ENCODE measurements at places on chromosomes 13 and 19.

DNA sequence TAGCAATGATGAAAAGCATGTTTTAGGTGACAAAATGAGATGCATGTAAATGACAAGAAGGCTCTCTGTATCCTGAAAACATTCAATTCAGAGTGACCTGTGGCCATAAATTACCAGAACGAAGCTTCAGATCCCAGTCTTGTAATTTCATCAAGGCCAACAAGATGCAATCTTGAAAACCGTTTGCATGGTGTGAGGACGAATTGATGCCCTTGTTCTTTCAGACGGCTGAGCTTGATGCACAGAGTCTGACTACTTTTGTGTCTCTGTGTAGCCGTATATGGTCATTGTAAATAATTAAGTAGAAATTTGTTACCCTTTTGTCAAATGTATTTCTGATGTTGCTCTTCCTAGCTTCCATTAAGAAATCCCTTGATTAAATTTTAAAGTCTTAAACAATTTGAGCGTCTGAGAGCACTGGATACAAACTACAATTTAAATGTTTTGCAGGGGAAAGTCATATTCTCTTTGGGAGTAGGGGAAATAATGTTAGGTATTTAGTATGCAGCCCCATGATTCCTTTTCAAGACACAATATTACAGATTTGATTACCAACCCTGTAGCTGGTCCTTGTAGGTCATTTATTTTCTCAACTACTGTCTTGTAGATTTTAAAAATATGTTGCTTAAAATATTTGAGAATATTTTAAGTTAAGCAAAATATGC, 125.8 kb upstream of the PCDH9 start:
- DNase-seq: no peak

DNA sequence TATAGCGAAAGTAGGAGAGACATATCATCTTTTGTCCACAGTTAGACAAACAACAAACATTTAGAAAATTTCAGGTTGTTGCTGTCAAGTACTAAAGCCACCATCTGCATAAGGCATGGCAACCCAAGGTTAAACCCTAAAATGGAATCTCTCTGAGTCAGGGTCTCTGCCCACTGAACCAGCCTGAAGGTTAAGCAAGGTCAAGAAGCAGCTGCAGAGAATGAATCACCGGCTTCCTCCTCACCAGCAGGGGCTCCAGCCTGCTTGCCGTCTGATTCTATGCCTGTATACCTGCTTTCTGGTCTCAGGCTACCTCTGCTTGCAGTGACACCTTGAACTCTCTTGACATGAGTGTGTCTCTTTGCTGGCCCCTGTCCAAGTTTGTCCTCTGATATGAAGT, 726.2 kb upstream of the SGCG start:
- no peak for DNase-seq

- DNase-seq: no peak
Observed at GRCh38 chr13:21686751-21687391, 16.0 kb downstream of the FGF9 start.

DNA sequence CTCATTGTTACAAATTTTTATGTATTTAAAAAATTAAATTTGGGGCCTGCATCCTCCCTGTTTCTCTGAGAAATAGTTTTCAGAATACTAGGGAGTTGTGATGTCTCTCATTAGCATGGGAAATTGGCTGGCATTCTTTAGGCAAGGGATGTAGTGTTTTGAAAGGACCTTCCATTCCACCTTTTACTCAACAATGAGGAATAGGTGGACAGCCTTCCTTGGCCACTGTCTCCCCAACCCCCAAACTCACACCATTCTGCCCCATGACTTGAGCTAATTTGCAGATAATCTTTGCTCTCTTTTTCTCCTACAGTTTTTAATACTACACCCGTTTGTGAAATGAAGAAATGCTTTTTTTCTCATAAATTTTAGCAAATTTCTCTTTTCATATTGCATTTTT, 244.6 kb upstream of the SPRY2 start:
- no peak for DNase-seq

DNA sequence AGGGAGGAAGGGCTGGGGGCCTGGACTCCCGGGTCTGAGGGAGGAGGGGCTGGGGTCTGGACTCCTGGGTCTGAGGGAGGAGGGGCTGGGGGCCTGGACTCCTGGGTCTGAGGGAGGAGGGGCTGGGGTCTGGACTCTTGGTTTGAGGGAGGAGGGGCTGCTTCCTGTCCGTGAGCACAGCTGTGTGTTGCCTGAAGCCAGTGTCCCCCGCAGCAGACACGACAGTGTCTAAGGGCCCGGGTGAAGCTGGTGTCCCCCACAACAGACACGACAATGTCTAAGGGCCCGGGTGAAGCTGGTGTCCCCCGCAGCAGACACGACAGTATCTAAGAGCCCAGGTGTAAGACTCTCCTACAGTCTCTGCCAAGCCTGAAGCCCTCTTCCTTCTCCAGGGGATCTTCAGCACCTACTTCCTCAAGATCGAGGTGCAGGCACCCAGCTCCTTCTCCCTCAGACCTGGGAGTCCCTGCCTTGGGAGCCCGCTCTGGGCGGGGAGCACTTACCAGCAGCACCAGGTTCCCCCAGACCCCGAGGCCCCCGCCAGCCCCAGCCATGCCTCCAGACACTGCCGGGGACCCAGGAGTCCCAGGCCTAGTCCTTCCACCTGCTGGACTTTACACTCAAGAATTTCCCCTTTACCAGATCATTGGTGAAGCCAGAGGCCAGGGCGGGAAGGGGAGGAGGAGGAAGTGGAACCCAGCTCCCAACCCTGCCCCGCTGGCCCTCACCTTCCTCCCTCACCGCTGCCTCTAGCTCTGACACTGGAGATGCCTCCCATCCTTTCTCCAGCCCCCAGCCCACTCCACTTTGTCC, at the start of gene PTPRH:
Gene PTPRH (minus strand): TSS at position 622 of the 813 bp plus-strand sequence. CDS start 68 bp downstream, at position 554.
- peak; percentile 70 for DNase-seq

GRCh38 chr19:56504581-56504980, 3.1 kb upstream of the ZNF471 start:
- no peak for DNase-seq

GRCh38 chr19:46972311-46972710, 47.3 kb upstream of the NPAS1 start:
- peak; percentile 27 for DNase-seq
